HFFc6 (cell line): ENCODE measurements at places on chromosomes 5 and 9.

GRCh38 chr9:135644631-135645218 is 5.4 kb upstream of the GLT6D1 start:
- H3K4me1 ChIP-seq = peaks cover 6% of the 10 kb centered on the region; the same call in 1 of the 2 replicates
- peaks cover 27% of the 10 kb centered on the region for H3K36me3 ChIP-seq
- H3K27ac ChIP-seq = no peak overlapping the region
- H3K27me3 ChIP-seq = no peaks in the 10 kb centered on the region; the same call in none of the 2 replicates
- DNase-seq = no peak

- peaks cover 23% of the 10 kb centered on the region for H3K4me1 ChIP-seq
- H3K36me3 ChIP-seq = no peaks in the 10 kb centered on the region; the same call in 1 of the 2 replicates
- H3K27me3 ChIP-seq = peaks cover 2% of the 10 kb centered on the region; the same call in 1 of the 2 replicates
- no peak overlapping the region for H3K4me3 ChIP-seq
These were observed 3.5 kb downstream of the ABITRAM start for GRCh38 chr9:108937561-108938305.

GRCh38 chr9:100217536-100217935 is 118.5 kb downstream of the INVS start:
- no peak overlapping the region for H3K4me3 ChIP-seq
- H3K36me3 ChIP-seq = no peaks in the 10 kb centered on the region
- no peak for DNase-seq

- no peak overlapping the region for H3K27ac ChIP-seq
- H3K4me1 ChIP-seq = peaks cover 5% of the 10 kb centered on the region; the same call in 1 of the 2 replicates
- H3K27me3 ChIP-seq = no peaks in the 10 kb centered on the region
- no peak overlapping the region for H3K4me3 ChIP-seq
These were observed 233.1 kb downstream of the RFK start for GRCh38 chr9:76161106-76161505.

GRCh38 chr9:30075451-30076199 is 2308.8 kb upstream of the ACO1 start:
- H3K4me1 ChIP-seq = peaks cover 7% of the 10 kb centered on the region; the same call in 1 of the 2 replicates
- DNase-seq = no peak
- H3K36me3 ChIP-seq = no peaks in the 10 kb centered on the region; the same call in 1 of the 2 replicates
- H3K27ac ChIP-seq = no peak overlapping the region

- H3K27ac ChIP-seq = no peak overlapping the region
- H3K27me3 ChIP-seq = peaks cover 39% of the 10 kb centered on the region
- H3K36me3 ChIP-seq = peaks cover 11% of the 10 kb centered on the region
- H3K4me3 ChIP-seq = no peak overlapping the region
- peaks cover 33% of the 10 kb centered on the region for H3K4me1 ChIP-seq
- DNase-seq = no peak
These were observed 37.3 kb upstream of the TEX48 start for GRCh38 chr9:114719290-114719689.

DNA sequence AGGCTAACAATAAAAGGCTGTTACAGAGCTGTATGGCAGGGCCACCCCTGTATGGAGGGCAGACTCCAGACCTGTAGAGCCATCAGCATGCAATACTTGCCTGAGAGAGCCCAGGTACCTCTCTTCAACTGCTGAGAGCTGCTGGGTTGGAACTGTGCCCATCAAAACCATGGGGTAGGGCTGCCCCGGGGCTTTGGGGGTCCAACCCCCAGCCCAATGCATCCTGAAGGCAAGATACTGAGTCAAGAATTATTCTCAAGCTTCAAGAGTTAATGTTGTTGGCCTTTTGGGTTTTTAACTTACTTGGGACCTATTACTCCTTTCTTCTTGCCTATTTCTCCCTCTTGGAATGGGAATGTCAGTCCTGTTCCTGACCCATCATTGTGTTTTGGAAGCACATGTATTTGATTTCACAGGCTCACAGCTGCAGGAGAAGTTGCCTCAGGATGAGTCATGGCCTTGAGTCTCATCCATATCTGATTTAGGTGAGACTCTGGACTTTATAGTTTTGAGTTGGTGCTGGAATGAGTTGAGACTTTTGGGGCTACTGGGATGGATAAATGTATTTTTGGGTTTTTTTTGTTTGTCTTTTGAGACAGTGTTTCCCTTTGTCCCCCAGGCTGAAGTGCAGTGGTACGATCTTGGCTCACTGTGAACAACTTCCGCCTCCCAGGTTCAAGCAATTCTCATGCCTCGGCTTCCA is 21.0 kb upstream of the CDK7 start:
- peak overlapping the region; percentile 58 for H3K27ac ChIP-seq
- peaks cover 28% of the 10 kb centered on the region for H3K4me1 ChIP-seq
- peak; percentile 57 for DNase-seq
- no peaks in the 10 kb centered on the region; the same call in 1 of the 2 replicates for H3K36me3 ChIP-seq
- no peaks in the 10 kb centered on the region; the same call in 1 of the 2 replicates for H3K27me3 ChIP-seq

- peaks cover 74% of the 10 kb centered on the region for H3K4me1 ChIP-seq
- peak overlapping the region; percentile 65 for H3K4me3 ChIP-seq
- peaks cover 11% of the 10 kb centered on the region; the same call in 1 of the 2 replicates for H3K36me3 ChIP-seq
- peak overlapping the region; percentile 82 for H3K27ac ChIP-seq
- DNase-seq = peak; percentile 94
These were observed 168.5 kb upstream of the TARS1 start for GRCh38 chr5:33272288-33272687.
